ENCODE measurements at places on chromosomes 7 and 10.

DNA sequence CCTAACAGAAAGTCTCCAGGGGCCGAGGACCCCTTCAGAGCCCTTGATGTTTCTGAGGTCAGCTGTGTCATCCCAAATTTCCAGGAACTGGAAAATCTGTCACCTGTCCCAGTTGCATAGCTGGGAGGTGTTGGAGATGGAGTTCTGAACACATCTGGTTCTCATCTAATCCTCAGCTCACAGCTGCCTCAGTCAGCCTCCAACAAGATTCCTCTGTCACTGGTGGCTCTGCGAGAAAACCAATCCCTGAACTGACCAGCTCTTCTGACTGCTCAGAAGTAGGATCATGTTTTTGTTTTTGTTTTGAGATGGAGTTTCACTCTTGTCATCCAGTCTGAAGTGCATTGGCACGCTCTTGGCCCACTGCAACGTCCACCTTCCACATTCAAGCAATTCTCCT is 37.6 kb upstream of the MYL10 start:
- no peak for DNase-seq

DNA sequence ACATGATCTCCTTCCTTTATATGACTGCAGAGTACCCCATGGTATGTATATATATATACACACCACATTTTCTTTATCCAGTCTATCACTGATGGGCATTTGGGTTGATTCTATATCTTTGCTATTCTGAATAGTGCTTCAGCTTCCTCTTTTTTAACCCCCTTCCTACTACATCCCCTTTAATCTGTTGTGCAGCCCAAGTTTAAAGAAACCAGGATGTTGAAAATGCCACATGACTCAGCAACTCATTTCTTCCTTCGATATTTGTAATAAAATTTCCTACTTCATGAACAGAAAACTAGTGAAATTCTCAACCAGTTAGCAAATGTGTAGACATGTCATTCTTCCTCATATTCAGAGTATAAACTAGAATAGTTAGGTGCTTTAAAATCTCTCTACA is 1245.7 kb upstream of the SORCS1 start:
- DNase-seq: no peak

DNA sequence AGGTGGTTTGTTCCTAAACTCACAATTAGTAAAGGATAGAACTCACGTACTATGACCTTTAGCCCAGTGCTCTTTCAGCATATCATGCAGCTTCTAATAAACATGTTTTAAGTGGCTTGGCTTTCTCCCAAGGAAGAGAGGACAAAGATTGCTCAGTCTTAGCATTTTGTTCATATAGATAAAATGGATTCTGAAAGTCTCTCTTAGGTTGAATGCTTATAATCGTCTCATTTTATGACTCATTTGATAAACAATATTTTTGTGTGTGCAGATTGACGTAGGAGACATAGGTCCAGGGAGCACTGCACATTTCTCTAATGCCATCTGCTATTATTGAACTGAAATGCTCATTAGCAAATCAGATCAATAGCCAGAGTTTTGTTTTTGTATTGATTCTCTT is 44.8 kb downstream of the GNAT3 start:
- DNase-seq: no peak

GRCh38 chr7:138015096-138015495 is 13.2 kb upstream of the CREB3L2 start:
- no peak for DNase-seq

DNA sequence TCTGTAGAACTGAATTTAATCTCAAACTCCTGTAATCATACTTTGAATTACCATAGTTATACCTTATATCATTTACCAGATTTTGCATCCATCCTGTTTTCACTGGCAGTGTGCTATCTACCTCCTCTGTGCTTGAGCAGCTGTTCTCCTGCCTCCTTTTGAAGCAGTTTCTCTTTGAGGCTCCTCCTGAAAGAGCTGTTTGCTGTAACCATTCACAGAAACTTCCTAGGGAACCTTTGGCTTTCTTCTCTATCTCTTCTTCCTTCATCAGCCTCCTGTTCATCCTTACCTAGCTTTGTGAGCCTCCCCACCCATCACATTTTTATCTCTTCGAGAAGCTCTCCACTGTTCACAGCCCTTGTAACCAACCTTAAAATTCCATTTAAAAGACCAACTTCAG is 108.2 kb downstream of the AASS start:
- DNase-seq: no peak

DNA sequence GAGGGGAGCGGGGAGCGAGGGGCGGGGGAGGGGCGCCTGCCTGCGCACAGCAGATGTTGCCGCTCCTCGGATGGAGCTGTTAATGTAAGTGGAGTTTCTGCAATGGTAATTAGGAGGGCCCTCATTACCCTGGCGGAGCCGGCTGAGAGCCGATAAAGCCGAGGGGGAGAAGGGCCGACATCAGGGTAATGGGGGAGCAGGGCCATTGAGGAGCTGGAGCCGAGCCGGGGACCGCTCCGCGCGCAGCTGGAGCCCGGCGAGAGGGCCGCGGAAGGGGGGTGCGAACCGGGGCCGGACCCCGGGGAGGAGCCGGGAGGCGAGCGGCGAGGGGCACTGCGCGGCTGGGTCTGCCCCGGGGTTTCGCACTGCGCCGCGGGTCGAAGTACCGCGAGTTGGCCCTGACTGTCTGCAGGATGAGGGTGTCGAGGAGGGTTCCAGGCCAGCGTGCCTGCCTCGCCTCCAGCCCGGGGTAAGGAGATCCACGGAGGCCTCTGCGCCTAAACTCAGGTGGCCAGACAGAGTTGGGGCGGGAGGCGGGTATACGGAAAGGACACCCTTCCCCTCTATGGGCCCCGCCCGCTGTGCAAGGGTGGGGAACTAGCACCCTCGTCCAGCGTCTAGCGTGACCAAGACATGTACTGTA is 55.0 kb upstream of the LBX1 start:
- no peak for DNase-seq

DNA sequence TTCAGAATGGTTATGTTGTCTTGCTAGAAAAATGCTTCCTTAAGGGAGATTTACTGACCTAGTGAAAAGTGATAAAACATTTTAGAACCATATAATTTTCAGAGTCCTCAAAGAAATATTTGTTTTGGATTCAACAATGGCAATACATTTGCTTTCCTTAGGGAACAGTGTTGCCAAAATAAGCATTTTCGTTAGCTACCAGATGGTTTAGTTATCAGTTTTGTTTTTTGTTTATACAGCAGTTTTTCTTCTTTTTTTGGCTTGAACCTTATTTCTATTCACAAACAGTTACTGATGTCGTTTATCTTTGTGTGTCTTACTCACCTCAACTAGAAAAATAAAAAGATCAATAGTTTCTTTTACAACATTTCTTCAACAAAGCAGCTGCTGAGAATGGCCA is 48.6 kb downstream of the EXOC4 start:
- DNase-seq: peak; percentile 16

GRCh38 chr7:25849500-25850184 is 302.4 kb upstream of the NFE2L3 start:
- peak; percentile 83 for DNase-seq

- no peak for DNase-seq
Measured at GRCh38 chr10:21728618-21729017, 194.6 kb downstream of the MLLT10 start.

GRCh38 chr10:125626671-125627070 is 56.3 kb downstream of the TEX36 start:
- DNase-seq: no peak

DNA sequence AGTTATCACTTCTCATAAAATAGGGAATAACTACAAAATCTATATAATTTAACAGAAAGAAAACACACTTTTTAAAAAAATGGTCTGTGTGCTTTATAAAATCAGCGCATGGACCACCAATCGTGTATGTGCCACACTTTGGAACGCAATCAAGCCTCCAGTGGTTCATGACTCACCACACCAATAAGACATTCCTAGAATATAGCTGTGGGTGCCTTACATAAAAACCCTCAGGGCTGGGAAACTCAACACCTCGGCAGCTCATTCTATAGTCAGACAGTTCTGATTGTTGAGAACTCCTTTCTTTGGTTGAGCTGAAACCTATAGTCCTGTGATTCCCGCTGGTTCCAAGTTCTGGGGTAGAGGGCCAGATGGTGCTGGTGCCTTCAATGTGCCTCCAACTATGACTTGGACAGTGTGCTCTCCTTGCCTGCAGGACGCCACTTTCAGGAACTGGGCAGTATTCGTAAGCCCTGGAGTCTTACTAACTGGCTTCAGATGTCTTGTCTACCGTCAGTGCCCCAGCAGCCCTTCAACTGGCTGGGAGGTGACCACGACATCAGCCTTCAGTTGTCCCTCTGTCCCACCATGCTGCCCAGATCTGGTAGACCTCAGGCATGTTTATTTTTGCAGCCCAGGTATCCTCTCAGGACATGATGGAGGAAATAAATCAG is 135.7 kb upstream of the GDF10 start:
- peak; percentile 17 for DNase-seq

- DNase-seq: no peak
Measured at GRCh38 chr7:32658034-32658433, 162.7 kb downstream of the AVL9 start.

DNA sequence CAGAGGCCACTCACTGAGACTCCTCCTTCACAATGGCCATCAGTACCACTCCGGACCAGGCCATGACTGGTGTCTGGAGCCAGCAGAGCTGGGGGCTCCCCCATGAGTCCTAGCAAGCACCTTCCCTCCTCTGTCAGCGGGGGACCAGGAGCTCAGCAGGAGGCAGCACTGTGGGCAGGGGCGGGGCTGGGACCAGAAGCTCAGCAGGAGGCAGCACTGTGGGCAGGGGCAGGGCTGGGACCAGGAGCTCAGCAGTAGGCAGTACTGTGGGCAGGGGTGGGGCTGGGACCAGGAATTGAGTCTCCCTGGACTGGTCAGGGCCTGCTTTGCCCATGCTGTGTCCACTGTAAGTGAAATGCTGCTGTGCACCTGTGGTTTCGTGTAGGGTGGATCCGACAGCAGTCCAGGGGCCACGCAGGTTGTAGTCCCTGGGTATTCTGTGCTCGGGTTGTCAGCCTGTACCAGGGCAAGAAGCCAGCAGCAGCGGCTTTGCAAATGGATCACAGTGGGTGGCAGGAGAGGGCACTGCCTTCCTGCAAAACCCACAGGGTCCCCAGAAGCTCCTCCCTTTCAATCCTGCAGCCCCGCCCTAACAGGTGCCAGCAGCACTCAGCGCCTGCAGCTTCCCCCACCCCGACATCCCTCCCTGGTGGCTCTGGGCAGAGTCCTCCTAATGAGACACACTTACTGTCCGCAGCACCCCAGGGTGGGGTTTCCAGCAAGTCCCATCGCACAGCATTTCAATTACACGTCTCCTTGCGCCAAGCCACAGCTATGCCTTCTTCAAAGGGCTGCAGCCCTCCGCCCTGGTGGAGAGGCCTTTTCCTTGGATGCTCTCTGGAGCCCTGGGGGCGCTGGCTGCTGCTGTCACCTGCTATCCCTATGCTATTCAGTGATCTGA is 220.5 kb downstream of the TCERG1L start:
- no peak for DNase-seq

DNA sequence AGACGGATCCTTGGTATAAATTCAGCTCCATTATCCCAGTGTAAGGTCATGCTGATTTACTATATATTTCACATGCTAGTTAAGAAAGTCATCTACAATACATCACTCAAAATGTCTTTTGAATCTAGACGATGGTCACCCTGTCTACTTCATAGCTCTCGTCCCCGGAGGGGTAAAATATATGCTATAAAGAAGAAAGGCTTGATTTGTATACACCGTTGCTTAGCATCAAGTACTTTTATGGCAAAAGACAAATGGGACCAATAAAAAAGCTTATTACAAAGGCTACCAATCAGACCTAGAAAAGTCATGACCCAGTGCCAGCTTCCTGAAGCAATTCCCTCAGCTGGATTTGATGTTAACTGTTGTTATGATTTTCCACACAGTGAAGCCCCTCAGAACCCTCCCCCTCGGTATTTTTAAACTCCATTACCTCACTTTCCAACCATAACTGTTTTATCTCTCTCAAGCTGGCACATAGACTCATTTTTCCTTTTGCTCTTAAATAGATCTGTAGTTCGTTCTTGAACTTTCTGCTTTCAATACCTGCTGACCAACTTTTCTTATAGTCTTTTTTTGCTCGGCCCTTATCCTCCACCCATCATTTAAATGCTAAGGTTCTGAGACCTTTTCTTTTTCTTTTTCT is 104.9 kb downstream of the DOCK4 start:
- no peak for DNase-seq

DNA sequence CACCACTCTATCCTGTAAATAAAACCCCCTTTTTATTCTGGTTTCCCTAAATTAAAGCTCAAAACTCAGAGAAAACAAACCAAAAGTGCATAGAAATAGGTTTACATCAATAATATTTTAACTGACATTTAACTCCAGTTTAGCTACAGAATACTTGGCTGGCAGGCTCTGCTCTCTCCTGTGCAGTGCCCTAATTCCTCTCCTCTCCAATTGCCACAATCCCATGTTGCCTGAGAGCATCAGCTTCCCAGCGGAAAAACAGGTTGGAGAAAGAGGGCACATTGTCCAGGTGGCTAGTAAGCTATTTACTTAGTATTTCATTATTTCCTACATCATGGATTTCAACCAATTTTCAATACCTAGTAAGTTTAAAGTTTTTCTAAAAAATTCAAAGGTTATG is 8.7 kb downstream of the SEMA3E start:
- DNase-seq: no peak

- no peak for DNase-seq
Measured at GRCh38 chr7:95684037-95684436, 87.7 kb upstream of the PDK4 start.

DNA sequence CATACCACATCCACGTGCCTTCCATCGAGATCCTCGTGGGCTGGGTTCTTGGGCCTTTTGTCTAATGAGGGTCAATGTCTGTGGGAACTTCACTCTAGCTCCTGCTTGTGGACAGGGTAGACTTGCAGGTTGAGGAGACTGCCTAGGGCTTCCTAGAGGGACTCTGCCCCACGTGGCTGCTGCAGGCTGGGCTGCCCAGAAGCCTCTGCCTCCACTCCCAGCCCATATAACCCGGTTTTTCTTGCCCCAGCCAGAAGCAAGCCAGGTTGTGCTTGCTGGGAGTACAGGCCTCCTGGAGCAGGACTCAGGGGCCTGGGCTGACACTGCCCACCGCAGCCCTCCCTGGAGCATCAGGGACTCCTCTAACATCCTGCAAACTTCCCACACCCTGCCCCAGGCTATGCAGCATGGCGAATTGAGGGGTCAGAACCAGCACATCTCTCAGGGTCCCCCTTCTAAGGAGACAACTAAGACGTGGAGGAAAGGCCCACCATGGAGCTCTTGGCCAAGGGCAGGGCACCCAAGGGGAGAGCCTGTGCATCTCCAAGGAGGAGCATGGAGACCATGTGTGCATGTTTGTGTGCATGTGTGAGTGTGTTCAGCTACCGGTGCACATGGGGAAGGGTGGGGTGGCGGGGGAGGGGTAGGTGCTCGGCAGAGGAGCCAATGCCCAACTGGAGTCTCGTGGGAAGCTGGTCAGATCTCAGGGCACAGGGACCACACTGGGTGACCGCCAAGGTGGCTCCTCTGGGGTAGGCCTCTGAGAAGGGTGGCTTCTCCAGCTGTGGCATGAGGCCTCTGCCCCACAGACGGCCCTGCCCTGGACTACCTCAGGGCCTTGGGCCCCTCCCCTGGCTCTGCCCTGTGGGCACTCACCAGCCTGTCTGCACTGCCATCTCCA is 62.6 kb downstream of the RASGEF1A start:
- no peak for DNase-seq

- DNase-seq: no peak
Measured at GRCh38 chr10:121355161-121355560, 243.1 kb downstream of the FGFR2 start.

- no peak for DNase-seq
Measured at GRCh38 chr7:143346018-143346417, 16.5 kb downstream of the FAM131B start.

Data from brain pericyte (primary cell).